ENCODE measurements at places on chromosomes 6 and 20.

DNA sequence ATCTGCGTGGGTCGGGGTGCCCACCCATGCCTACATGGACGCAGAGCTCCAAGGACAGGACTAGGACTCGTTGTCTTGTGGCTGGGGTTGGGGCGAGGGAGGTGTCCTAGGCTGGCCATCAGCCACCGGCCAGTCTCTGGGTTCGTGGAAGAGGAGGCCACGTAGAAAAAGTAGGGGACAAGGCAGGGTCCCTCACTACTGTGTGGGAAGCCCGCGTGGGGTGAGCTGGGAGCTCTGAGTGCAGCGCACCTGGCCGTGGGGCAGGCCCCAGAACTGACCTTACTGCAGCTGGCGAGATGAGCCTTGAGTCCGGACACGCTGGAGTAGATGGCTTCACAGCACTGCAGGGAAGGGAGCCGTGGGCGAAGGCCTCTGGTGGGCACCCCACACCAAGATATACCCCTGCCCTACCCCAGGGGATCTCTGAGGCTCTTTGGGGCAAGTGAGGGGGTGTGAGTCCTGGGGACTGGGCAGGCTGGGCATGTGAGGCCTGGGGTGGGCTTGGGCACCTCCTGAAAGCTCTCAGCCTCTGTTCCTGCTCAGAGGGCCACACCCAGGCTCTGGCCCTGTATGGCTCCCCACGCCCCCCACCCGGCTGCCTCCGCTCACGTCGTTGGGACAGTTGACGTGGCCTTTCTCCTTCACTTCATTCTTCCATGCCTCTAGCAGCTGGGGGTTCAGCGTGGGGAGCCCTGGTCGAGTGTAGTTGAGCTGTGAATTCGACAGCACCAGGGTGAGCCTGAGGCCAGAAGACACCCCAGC is 5.6 kb upstream of the UCKL1 start:
- DNase-seq: no peak

DNA sequence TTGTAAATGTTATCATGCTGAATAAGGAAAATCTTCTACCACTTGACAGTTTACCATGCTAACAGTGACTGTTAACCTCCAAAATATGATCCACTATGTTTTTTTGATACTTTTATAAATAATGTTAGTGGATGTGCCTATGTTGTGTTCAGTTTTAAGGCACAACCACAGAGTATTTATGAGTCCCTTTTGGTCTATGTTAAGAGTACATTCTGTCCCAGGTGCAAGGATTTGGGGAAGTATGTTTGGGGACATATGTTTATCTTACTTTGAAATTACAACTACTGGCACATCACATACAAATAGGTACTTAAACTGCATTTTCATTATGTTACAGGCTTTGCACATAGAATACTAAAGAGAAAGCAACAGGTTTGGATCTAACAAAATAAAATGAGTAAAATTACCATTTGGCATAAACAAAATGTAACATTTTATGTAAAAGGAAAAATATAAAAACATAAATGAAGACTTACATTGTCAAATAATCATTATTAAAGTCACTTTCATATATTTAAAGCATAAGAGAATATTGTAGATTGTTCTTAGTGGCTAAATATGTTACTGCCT is 71.2 kb downstream of the SESN1 start:
- no peak for DNase-seq

- DNase-seq: no peak
Measured at GRCh38 chr6:13918686-13919250, 6.0 kb upstream of the RNF182 start.

- DNase-seq: no peak
Measured at GRCh38 chr6:143688681-143689080, 10.9 kb downstream of the PHACTR2 start.

DNA sequence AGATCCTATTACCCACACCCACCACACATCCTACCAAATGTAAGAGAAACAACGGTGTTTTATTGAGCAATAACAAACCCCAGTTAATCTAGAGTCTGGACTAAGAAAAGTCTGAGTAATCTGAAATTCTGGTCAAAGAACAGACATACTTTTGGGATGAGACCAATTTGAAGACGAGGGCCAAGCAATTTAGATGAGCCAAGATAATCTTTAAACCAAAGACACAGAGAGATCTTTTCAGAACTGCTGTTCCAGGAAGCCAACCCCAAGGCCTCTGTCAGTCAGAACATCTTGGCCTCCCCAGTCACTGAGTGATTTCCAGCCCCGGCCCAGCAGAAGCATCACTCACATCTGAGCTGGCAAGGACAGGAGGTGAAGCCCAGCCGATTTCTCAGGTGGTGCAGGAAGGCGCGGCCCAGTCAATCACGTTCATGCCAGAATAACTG is 118.5 kb upstream of the SYNDIG1 start:
- no peak for DNase-seq

GRCh38 chr6:100175814-100176310 is 181.8 kb upstream of the MCHR2 start:
- DNase-seq: no peak
